ENCODE measurements at places on chromosomes 7 and 10.

- DNase-seq = no peak
Measured at GRCh38 chr10:132149917-132150316, 36.8 kb upstream of the DPYSL4 start.

DNA sequence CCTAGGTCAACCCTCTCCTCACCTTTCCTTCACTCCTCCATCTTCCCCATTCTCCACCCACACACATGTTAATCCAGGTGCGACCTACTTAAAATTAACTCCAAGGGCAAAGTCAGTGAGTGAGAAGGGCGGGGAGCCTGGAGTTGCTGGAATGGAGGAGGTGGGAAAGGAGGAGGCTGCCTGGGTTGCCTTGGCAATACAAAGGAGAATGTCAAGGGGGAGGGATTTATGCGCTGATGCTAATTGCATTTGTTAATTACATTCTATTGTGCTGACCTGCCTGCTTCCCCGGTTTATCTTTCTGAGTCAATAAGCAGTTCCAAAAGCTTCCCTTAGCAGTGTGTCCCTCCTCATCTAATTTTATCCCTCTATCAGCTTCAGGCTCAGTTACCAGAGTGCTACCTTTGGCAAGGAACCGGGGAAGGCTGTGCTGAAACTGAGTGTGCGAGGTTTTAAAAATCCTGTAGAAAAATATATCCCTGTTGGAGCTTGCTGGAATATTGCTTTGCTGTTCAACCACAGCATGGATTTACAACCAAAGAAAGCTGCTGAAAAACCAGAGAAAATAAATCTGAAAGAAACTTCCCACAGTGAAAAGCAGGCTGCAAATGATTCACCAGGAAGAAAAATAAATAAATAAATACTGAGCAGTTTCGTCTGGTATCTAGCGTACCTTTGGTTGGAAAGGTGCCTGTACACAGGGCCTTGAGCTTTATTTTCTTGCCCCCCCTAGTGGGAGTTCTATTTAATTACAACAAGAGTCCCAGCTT is 113.2 kb upstream of the DGKB start:
- peak; percentile 82 for DNase-seq

- peak; percentile 83 for DNase-seq
Measured at GRCh38 chr10:30190577-30191552, 131.5 kb upstream of the JCAD start.

DNA sequence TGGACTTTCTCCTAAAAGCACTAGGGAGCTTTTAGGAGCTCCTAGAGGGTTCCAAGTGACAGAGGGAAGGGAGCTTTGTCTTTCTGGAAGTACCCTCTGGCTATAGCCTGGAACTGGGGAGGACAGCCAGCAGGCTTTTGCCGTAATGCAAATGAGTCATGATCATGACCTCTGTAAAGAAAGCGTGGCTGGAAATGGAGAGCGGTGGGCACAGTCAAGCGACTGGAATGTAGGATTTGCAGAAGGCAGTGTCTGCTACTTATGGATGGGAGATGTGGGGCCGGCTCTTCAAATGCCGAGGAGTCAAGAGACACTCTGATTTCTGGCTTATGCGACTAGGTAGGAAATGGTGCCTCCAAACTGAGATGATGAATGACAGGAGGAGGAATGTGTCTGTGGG is 34.6 kb upstream of the PLPP4 start:
- DNase-seq = no peak

DNA sequence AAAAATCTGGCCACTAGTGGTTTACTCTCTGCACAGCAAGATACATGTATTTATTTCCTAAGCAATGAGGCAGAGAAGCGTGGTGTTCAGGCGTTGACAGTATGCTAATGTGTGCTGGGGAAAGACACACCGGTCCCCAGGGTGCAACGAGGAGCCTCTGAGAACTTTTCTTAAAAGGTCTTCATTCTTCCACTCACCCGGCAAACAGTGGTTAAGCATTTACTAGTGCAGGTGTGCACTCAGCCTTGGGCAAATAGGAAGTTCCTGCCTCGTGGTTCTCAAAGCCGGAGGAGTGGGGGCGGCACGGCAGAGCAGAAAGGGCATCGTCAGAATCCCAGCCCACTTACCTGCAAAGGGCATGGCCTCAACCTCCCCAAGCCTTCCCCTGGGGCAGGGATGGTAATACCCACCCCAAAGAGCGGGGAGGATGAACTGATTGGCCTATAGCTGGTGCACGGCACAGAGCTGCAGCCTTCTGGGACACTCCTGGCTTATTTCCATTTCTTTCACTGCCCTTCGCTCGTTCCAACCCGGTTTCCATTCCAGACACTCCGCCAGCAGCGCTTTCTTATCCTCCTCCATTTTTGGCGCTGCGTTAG is 184.3 kb upstream of the CTBP2 start:
- no peak for DNase-seq

DNA sequence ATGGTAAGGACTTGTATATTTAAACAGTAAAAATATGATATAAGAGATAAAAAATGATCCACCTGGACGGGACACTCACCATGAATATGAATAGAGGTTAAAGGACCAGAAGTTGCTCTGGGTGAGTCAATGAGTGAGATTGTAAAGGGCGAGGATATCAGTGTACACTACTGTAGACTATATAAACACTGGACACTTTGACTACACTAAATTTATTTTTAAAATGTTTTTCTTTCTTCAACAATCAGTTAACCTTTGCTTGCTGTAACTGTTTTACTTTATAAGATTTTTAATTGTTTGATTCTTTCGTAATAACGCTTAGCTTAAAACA is 202.8 kb downstream of the VTI1A start:
- DNase-seq = no peak

DNA sequence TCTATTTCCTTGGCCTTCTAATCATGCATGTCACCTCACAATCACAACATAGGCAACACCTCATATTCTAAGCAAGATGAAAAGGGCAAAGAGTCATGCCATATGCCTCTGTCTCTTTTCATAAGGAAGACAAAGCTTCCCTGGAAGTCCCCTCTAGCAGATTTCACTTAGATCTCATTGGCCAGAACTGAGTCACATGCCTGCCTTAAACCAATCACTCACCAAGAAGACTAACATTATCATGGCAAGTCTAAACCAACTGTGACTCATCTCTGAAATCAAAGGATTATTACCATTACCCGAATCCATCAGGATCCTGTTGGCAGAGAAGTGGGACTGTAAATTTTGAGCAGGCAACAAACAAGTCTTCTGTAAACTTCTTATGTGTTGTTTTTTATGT is 27.8 kb downstream of the CAV1 start:
- no peak for DNase-seq

GRCh38 chr10:62083412-62084267 is 182.1 kb downstream of the ARID5B start:
- DNase-seq = peak; percentile 57

GRCh38 chr10:126014309-126014708 is 117.9 kb downstream of the FANK1 start:
- no peak for DNase-seq

DNA sequence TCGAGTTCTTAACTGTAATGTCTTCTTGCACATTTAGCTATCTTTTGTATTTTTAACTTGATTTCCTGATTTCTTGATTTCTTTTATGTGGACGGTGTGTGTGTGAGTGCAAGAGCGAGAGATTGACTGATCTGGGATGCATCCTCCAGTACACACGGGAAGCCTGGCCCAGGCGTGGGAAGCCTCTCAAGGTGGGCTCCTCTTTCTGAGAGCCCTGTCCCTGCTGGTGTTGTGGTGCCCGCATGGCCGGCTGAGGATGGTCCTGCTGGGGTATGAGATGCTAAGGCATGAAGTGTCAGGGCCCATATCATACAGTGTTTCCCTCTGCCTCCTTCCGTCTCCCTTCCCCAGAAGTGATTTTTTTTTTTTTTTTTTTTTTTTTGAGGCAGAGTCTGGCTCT is 130.8 kb upstream of the TCERG1L start:
- no peak for DNase-seq

DNA sequence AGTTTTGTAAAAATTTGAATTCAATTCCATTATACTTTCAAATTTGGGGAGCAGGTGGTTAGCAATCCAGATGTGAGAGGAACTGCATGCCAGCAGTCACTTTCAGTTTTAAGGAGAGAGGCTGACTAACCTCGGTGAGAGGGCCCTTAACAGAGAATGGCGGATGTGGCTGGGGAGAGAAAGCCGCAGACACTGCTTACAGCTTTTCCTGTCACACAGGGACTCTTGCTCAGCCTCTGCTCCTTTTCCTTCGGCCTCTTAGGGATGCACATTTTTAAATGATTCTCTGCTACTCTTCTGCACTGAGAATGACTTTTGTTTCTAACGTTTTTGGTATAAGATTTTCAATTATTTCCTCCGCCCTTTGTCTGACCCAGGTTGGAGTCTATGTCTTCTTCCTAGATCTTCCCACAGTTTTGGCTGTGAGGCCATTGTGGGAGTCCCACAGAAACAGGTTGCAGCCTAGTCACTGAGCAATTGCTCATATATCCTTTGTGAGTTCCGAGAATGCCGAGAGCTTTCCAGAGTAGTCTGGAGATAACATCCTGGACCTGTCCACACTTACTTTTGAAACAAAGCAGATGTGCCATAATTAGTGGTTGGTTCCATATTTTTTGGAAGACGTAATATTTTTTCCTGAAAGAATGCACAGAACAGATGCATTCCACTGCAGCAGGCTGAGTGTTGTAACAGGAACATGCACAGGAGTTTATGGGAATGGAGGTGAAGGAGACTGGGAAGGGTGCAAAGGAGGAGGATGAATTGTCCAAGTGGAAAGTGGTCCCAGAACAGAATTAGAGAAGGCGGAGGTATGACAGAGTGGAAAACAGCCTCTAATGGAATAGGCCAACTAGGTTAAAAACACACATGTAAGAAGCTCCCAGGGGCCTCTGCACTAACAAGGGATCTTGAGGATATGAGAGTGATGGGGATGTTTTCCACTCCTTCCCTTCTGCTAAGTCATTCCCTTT is 168.0 kb upstream of the ZNF32 start:
- peak; percentile 84 for DNase-seq

DNA sequence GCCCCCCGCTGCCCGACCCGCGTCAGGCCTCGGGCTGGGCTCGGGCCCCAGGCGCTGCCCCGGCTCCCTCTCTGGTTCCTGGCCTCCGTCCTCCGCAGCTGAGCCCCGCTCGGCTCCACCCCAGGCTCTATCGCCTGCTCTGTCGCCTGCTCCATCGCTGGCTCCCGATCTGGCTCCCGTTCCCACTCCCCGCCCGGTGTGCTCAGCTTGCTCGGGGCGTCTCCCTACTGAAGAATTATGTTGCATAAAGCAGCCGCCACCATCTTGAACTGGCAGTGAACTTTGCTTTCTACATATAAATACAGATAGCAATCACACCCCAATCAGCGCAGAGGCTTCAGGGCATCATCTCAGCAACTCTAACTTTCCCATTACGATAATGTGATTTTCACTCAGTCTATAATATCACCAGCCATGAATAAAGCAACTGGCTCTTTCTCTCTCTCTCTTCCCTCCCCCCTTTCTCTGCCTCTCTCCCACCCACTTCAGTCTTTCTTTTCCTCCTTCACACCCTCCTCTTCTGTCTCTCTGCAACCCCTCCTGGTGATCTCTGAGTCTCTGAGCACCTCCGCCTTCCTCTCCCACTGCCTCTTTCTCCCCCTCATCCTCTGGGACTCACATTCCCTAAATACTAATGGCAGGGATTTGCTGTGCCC is 43.3 kb upstream of the BTRC start:
- DNase-seq = no peak

- peak; percentile 82 for DNase-seq
Measured at GRCh38 chr7:117715784-117716445, 157.3 kb downstream of the CTTNBP2 start.

DNA sequence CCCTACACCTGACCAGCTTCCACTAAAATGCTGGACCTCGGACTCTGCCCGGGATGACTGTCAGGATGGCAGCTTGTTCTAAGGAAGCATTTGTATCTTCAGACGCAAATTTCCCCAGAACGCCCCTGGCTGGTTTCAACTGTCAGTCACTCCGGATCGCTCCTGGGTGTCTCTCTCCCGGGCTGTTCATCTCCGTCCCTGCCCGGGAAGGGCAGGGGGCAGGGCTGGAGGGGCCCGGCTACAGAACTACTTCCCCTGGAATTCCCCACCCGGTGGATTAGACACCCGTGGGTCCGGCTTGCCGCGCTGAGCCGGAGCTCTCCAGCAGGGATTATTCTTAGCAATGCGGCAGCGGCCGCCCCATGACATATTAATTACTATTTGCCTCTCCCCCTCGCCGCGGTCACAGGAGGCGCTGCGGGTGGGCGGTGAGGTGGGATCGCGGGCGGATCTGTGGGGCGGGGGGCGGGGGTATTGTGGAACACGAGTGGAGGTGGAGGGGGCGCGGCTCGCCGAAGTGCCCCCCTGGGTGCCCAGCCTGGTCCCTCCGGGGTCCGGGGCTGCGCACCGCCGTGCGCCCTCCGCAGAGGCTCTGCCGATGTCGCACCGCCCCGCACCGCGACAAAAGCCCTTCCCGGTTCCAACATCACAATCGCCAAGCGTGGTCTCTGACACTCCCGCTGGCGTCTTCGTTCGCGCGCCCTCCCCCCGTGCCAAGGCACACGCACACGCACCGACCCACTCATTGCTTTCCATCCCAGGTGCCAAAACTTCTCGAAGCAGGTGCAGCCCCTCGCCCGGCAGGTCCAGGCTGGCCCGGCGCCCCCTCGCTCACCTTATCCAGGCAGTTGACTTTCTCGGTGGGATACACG is 276.1 kb upstream of the NEBL start:
- DNase-seq = peak; percentile 19

DNA sequence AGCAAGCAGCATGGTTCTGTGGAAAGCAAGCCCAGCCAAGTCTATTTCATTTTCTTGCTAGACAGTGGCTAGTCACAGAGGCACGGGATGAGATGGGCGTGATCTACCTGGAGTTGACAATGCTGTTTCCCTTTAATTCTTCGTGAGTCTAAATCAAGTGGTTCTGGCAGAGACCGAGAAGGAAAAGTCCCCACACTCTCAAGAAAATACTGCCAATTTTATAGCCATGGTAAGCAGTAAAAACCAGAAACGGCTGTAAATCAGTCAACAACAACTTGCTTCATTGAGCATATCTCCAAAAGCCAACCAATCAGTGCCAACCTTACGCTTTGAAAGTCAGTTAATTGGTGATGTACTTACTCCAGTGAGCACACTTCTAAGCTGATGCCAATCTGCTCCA is 223.4 kb downstream of the SEC23IP start:
- no peak for DNase-seq

- no peak for DNase-seq
Measured at GRCh38 chr10:104066945-104067344, 18.7 kb downstream of the COL17A1 start.

DNA sequence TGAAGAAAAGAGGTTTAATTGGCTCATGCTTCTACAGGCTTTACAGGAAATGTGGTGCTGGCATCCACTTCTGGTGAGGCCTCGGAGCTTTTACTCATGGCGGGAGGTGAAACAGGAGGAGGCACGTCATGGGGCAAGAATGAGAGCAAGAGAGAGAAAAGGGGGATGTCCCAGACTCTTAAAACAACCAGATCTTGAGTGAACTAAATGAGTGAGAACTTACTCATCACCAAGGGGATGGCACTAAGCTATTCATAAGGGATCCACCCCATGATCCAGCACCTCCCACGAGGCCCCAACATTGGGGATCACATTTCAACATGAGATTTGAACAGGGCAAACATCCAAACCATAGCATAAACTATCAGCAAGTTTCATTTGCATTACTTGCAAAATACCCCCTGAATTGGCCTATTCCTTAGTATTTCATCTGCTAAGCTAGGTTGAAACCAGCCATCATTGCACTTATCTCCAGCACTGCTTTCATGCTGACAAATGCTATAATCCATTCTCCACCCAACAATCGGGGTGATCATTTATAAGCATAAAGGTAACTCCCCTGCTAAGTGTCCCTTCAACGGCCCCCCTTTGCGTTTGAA is 179.0 kb downstream of the NOC3L start:
- DNase-seq = no peak

GRCh38 chr10:93300288-93300917 is 181.7 kb downstream of the MYOF start:
- no peak for DNase-seq

All from hematopoietic multipotent progenitor cell treated with erythropoietin and hydrocortisone succinate and interleukin-3 and kit ligand, for 4 days (in vitro differentiated cells).